ENCODE measurements at places on chromosomes 12 and 14. TPM values are rescaled to one million over a fixed set of nuclear protein-coding genes. Genes with fewer than 3 reads are reported as not detected.
A peak's percentile ranks its signal among the peaks of the same experiment; 100 is the strongest.

Gene CCDC38
- total RNA-seq = 0.27 TPM

- DNase-seq = no peak
These were observed 40.3 kb downstream of the PEX5 start for GRCh38 chr12:7229741-7230140.

GRCh38 chr12:14260011-14260993, 105.2 kb upstream of the ATF7IP start:
- DNase-seq = peak; percentile 47

DNA sequence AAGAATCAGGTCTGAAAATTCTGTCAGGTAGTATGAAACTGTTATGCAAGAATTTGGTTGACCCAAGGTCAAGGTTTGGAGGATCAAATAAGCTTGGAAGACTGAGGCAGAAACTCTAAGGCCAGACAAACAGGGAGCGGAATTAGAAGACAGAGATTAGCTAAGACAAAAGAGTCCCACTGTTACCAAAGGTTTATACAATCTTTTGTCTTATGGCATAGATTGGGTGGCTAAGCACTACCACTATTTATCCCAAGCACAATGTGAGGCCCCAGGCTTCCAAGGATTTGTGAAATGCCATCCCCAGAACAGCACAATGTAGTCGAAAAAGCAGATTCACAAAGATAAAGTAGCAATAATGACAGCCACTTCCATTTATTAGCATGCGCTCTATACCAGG, 311.2 kb downstream of the SEC23A start:
- DNase-seq = no peak

DNA sequence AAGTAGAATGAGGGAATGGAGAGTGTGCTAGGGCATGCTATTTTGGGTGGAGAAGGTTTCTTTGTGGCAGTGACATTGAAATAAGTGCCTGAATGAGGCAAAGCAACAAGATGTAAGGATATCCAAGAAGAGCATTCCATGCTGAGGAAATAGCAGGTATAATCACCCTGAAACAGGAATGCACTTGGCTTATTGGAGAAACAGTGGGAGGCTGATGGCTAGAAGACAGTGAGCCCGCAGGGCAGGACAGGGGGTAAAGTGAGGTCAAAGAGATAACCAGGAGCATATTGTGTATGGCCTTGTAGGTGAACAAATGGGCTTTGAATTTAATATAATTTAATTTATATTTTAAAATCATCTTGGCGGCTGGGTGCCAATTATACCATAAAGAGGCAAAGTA, 877.0 kb downstream of the DIO2 start:
- DNase-seq = no peak

Gene RAPGEF3
- total RNA-seq = 1.8 TPM

DNA sequence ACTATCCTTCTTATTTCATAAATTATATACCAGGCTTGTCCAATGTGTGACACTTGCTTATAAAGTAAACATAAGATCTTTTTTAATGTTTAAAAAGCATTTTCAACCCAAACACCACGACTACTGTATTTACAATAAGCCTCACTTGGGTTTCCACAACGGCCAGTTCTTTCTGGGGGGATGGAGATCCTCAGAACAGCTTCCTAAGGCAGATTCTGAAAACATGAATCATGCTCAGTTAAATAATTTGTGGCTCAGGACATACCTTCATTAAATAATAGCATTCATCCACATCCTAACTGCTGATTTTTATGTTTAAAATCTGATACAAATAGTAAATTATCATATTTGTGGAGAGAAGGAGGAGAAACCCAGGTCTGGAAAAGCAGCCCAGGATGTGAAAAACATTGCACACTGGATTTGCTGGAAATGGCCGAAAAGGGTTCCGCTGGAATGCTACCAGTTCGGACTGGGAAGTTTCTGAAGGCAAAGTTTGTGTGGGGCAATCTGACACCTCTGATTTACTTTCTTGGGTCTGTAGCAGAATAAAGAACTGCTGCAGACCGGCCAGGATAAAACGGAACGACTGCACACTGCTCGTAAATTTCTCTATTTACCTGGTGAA, 597 bp downstream of the GLT8D2 start:
- no peak for DNase-seq

Measured in HCT116 (cell line).